ENCODE measurements at places on chromosomes 1 and 21.

GRCh38 chr1:66494482-66494881 lies 39.5 kb upstream of the SGIP1 start:
- no peak for DNase-seq

- DNase-seq = no peak
Measured at GRCh38 chr1:62962901-62963776, 179.2 kb downstream of the ATG4C start.

GRCh38 chr1:9281071-9281827 lies 11.4 kb upstream of the SPSB1 start:
- no peak for DNase-seq

DNA sequence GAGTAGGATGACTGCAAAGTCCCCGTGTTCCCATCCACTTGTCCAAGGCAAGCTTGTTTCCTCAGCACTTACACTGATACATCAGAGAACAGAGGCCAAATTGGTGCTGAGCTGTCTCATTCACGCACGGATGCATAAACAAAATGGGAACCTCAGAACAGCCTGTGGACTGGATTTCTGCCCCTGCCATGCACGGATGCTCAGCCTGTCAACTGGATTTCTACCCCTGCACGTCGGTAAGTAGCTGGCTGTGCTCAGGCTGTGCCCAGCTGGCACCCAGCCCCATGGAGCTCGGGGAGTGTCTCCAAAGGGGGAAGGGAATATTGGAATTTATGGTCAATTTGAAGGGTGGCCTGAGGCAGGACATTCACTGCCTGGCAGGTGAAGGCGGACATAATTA lies 40.8 kb upstream of the TMPRSS2 start:
- DNase-seq = no peak

DNA sequence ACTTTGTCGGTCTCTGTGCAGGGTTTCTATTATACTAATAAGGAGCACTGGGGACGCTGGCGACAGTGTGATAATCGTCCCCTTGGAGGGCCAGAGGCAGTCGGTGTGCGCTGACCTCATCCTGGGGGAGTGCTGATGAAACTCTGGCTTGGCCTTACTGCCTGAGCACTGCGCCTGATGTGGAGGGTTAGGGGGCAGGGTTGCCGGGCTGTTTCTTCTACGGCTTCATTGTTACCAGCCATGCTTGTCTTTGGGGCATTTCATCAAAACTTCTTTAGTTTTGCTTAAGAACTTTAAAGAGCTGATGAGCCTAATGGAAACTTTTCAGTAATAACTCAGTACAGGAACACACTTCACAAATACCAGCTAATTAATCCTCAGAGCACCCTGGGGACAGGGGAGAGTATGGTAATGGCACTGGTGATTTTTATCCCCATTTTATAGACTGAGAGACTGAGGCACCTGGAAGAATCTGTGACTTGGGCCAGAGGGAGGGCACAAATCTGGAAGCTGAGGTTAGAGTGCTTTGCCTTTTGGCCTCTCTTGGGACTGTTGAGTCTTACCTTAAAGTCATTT lies 81.8 kb downstream of the PEX14 start:
- DNase-seq = no peak

GRCh38 chr21:45324489-45325205 lies 37.0 kb upstream of the POFUT2 start:
- DNase-seq = no peak

DNA sequence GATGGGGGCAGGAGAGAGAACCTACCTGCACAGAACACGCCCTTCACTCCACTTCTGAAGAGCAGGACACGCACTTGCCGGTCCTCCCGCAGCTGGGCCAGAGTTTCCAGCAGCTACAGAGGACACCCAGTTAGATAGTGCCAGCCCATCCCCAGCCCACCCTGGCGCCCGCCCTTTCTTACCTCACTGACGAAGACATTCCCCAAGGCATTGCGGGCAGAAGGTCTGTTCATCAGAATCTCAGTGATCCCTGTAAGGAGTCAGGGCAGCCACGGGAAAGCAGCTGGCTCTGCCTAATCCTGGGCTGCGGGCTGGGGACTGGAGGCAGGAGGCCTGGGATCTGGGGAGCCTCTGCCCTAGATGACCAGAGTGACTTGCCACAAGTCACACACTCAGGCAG lies 10.0 kb downstream of the ECHDC2 start:
- DNase-seq = no peak
